ENCODE measurements at places on chromosomes 7 and 10. TPM values are rescaled to one million over a fixed set of nuclear protein-coding genes. Genes with fewer than 3 reads are reported as not detected.

DNA sequence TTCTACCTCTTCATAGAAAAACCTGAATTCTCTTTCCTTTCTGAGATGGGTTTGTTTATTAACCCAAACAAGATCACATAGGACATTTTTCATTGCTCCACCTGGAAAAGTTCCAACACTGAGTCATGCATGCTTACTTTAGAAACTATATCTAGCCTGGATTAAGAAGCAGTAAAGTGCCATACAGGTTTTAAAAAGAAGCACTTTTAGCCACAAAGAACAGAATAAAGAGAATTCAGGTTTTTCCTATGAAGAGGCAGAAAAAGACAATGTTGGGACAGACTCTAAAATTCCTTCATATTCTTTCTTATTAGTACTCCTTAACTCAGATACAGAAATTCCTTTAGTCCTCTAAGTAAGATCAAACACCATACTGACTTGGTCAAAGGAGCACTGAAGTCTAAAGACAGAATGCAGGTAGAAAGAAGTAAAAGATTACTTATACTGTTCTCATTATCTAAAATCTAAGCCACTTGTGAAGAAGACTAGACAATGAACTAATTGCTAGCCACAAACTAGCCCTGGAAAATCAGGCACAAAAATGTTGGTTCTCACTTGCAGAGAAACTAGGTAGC, 241.3 kb downstream of the ANK3 start:
- H3K27me3 ChIP-seq: no peaks in the 10 kb centered on the region
- no peak overlapping the region for H3K27ac ChIP-seq
- no peak overlapping the region for H3K4me3 ChIP-seq
- H3K4me1 ChIP-seq: no peaks in the 10 kb centered on the region
- DNase-seq: peak; percentile 50

GRCh38 chr10:72267819-72268399, 5.8 kb upstream of the DDIT4 start:
- no peaks in the 10 kb centered on the region for H3K27me3 ChIP-seq
- DNase-seq: no peak
- H3K4me3 ChIP-seq: no peak overlapping the region
- no peaks in the 10 kb centered on the region for H3K36me3 ChIP-seq

- H3K4me1 ChIP-seq: no peaks in the 10 kb centered on the region
- peaks cover 19% of the 10 kb centered on the region for H3K36me3 ChIP-seq
- H3K27me3 ChIP-seq: no peaks in the 10 kb centered on the region
- no peak for DNase-seq
Measured at GRCh38 chr7:38751416-38751815, 120.2 kb upstream of the AMPH start.

GRCh38 chr10:90378524-90379076, 479.2 kb downstream of the HTR7 start:
- H3K4me3 ChIP-seq: no peak overlapping the region
- no peaks in the 10 kb centered on the region for H3K4me1 ChIP-seq
- DNase-seq: peak; percentile 27
- no peaks in the 10 kb centered on the region for H3K36me3 ChIP-seq
- no peaks in the 10 kb centered on the region for H3K27me3 ChIP-seq
- H3K27ac ChIP-seq: no peak overlapping the region

GRCh38 chr7:149621776-149622175, 124.2 kb upstream of the ZNF746 start:
- DNase-seq: no peak
- H3K4me1 ChIP-seq: peaks cover 20% of the 10 kb centered on the region
- peaks cover 46% of the 10 kb centered on the region for H3K36me3 ChIP-seq
- no peak overlapping the region for H3K27ac ChIP-seq
- no peak overlapping the region for H3K4me3 ChIP-seq
- H3K27me3 ChIP-seq: no peaks in the 10 kb centered on the region

DNA sequence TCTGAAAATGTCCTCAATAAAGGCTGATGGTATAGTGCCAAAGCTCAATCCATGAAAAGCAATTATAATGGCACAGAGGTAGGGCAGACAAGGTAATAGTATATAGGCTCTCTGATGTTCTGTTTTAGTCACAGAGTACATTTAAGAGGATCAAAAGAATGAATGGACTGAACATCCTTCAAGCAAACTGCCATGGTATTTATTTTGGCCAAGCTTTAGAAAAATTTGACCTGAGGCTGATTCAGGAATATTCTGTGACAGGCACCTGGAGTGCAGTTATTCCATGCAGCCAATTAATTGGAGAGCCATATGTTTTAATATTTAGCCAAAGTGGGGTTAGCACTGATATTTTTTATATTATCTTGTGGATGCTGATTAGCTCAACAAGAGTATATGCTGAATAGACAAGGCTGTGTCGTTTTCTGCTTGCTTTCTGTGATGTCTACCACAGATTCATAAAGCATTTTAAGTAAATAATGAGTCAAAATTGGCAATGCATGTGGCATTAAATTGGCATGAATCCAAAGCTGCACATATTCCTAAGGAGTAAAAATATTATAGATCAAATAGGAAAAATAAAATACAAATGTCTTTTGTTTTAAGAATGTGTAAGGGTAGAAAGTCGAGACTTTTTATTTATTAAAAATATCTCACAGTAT, 177.4 kb downstream of the PCLO start:
- no peaks in the 10 kb centered on the region for H3K4me1 ChIP-seq
- H3K4me3 ChIP-seq: no peak overlapping the region
- no peak overlapping the region for H3K27ac ChIP-seq
- H3K36me3 ChIP-seq: no peaks in the 10 kb centered on the region
- DNase-seq: no peak
- H3K27me3 ChIP-seq: no peaks in the 10 kb centered on the region

Gene AGAP4
- 11.0 TPM for total RNA-seq

DNA sequence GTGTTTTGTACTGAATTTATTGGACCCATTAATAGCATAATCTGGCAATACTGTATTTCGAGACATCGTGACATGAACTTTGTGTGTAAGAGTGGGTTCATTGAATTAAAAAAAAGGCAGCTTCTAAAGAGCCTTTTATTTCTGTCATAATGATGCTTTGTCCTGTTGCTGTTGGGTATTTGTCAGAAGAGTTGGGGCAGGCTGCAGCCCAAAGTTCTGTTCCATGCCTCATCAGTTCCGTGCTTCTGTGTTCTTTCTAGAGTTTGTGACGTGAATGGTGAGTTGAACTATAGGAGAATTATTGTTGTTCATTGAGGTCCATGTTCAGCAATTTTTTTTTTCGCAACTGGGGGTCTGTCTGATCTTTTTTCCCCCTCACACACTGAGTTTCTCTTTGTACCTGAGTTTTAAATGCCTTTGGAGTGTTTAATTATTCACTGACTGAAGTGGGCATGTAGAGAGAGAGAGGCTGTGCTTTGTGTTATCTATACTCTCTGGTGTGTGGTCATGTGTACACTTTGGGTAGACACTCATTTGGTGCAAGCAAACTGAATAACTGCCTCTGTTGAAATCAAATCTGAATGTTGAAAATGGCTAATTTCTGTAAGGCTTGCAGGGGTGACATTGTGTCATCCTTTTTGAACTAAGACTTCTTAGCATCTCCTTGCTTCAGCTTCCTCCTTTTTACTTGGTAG, 69.8 kb downstream of the ADD3 start:
- peak overlapping the region; percentile 91 for H3K27ac ChIP-seq
- DNase-seq: no peak
- H3K27me3 ChIP-seq: no peaks in the 10 kb centered on the region
- no peak overlapping the region for H3K4me3 ChIP-seq

Gene RBP4
- total RNA-seq: 2.0 TPM

Gene EN2
- total RNA-seq: 0.09 TPM

Gene ENO4
- 0.44 TPM for total RNA-seq

- peaks cover 17% of the 10 kb centered on the region for H3K27me3 ChIP-seq
- peak overlapping the region; percentile 34 for H3K4me3 ChIP-seq
- no peak overlapping the region for H3K27ac ChIP-seq
- H3K4me1 ChIP-seq: peaks cover 20% of the 10 kb centered on the region
Measured at GRCh38 chr7:128031901-128032604, 816 bp upstream of the LRRC4 start.

Gene WEE2
- 0.09 TPM for total RNA-seq

DNA sequence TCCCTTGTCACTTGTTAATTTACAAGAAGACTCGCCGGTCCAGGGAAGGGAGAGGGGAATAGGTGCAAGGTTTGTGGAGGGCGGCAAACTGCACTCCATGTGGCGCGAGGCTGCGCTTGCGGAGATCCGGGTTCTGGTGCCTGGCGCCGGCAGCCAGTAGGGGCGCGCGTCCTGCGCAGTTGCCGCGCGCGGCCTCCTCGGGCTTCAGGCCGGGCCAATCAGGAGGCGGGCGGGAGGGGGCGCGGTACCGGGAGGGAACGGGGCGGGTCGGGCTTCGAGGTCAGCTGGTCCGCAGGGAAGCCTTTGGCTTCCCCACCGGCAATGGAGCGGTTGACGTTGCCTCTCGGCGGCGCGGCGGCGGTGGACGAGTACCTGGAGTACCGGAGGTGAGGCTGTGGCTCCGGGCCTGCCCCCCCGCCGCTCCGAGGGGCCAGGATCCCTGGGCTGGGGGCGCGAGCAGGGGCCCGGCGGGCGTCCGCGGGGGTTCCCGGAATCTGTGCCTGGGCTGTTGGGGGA, at the start of gene FAM221A:
Gene FAM221A, plus strand, starts transcription at position 302 of the 516 bp plus-strand sequence. Its CDS starts 20 bp downstream, at position 322.
- peak within 1 kb of the TSS; percentile 59 for H3K4me3 ChIP-seq
- H3K27ac ChIP-seq: peak within 1 kb of the TSS; percentile 76
- DNase-seq: peak; percentile 91
- H3K27me3 ChIP-seq: no peaks in the 10 kb centered on the region
- no peaks in the 10 kb centered on the region for H3K36me3 ChIP-seq

DNA sequence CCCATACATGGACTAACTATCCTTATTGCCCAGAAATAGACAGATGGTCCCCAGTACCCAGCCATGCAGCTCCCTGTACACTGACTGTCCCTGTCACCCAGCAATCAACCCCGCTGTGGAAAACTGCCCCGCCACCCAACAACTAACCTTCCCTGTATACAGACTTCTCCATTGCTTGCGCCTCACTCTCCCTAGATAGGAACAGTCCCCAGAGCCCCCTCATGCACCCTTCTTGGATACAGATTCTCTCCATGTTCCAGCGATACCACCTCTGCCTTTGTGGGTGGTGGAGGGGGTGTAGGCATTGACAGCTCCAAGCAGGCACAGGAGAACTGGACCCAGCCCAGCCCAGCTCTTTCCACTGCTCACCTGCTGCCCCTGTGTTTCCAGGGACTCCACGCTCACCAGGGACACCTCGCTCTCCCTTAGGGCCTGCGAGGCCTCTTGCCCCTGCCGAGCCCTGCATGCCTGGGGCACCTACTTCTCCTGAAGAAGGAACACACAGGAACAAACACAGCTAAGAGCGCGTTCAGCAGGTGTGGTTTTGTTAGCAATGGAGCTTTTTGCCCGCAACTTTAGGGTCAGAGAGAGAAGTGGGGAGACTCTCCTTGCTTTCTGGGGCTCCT, 7.2 kb downstream of the SFTPD start:
- no peak overlapping the region for H3K27ac ChIP-seq
- H3K4me3 ChIP-seq: no peak overlapping the region
- no peak for DNase-seq
- no peaks in the 10 kb centered on the region for H3K27me3 ChIP-seq
- peaks cover 45% of the 10 kb centered on the region for H3K4me1 ChIP-seq
- no peaks in the 10 kb centered on the region for H3K36me3 ChIP-seq

Gene HOXA1
- total RNA-seq: 0.58 TPM

Gene STAG3
- total RNA-seq: 1.6 TPM

DNA sequence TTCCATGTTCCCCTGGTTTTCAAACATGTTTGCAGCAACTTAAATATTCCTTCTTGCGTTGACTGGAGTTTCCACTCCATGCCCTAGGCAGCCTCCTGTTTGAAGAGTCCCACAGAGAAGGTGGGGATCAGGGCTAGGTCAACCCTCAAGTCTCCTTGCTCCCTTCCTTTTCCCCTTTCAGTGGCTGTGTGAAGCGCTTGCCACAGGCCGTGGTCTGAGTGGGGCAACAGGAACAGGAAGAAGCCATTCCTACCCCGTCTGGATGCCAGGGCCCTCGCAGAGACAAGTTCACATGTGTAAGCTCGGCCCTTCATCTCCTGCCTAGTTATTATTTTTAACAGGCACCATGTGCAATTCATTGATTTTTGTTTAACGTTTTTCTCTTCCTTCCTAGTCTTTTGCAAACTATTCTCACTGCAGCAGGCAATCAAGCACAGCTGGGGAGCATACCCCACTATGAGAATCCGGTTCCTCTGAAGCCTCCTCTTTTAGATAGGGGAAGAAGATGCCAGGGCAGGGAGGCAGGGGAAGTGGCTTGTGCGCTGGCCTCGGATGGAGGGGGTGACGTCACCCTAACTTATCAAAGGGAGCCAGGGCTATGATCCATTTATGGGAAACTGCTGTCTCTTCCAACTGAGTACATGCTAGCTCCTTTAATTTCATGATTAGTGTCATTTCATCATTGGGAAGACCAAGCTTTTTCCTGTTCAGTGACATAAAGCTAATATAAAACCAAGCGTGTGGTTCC, 64.2 kb downstream of the PRLHR start:
- no peaks in the 10 kb centered on the region for H3K27me3 ChIP-seq
- no peaks in the 10 kb centered on the region for H3K36me3 ChIP-seq
- no peak overlapping the region for H3K27ac ChIP-seq
- H3K4me1 ChIP-seq: no peaks in the 10 kb centered on the region

Data from muscle of leg (tissue), 16 donors.